ENCODE measurements at places on chromosomes 7 and 10.

- DNase-seq = no peak
Observed at GRCh38 chr7:54719974-54720373, 39.0 kb downstream of the SEC61G start.

GRCh38 chr10:124952123-124952522, 10.2 kb downstream of the ZRANB1 start:
- no peak for DNase-seq

DNA sequence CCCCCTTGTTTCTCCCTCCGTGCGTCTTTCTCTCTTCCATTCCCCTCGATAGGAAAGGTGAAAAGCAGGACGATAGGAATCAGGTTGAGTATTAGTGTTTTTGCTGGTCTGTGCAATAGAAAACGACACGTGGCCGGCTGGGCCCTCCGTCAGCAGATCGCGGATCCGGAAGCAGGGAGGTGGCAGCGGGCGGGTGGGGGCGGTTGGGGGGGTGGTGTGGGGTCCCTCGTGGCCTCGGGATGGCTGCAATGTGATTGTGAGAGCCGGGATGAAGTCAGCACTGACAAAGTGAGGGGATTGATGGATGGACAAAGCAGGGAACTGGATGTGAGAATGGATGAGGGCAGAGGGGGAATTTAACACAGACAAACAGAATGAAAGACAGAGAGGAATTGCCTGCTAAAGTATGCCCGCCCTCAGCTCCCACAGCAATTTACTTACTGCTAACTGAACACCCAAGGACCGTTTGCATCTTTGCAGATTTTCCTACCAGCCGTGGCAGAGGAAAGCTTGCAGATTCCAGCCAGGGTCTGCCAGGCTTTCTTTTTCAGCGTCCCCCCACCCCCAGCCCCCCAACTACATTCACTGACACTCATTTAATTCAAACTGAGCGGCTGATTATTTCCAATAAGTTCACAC, 280.9 kb downstream of the LRMDA start:
- DNase-seq = no peak

- DNase-seq = no peak
Observed at GRCh38 chr10:29862923-29863614, 196.3 kb downstream of the JCAD start.

GRCh38 chr7:98357751-98358161, 43.1 kb downstream of the BAIAP2L1 start:
- no peak for DNase-seq

- DNase-seq = no peak
Observed at GRCh38 chr7:24732646-24733413, 24.4 kb downstream of the GSDME start.

GRCh38 chr10:17387861-17388503, 66.4 kb downstream of the ST8SIA6 start:
- DNase-seq = no peak

- DNase-seq = peak; percentile 13
Observed at GRCh38 chr10:112950714-112951358, 789 bp downstream of the TCF7L2 start.

GRCh38 chr7:28903730-28904577, 54.2 kb downstream of the TRIL start:
- no peak for DNase-seq

DNA sequence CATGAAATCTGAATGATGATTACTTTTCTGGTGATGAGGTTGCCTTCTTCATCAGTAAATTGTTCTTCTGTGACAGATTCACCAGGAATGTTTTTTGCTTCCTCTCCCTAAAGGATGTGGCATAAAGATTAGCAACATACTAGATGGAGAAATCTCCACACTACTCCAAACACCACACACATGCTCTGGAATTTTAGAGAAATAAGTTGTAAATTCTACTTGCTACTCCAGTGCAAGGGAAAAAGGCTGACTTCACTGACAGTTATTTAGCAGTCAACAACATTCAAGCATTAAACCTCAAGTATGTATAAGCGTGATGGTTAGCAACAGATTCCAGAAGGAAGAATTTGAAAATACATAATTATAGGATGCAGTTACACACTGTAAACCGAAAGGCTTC, 137.9 kb upstream of the CCDC6 start:
- no peak for DNase-seq

GRCh38 chr10:22252224-22252800, 34.5 kb upstream of the EBLN1 start:
- DNase-seq = no peak

GRCh38 chr10:1829712-1830111, 92.4 kb upstream of the ADARB2 start:
- DNase-seq = no peak

DNA sequence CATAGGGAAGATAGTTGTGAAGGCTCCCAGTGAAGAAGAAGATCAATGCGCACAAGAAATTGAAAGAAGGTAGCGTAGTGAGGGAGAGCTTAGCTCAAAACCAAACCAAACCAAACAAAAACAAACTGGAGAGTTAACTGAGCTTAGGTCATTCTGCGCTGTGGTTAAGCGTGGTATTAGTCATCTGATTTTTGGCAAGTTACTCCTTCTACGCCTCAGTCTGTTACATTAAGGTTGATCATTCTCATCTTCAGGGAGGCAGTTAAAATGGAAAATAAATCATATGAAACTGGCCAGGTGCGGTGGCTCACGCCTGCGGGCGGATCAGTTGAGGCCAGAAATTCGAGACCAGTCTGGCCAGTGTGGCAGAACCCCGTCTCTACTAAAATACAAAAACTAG, 259.7 kb downstream of the EXOC4 start:
- DNase-seq = no peak

- DNase-seq = no peak
Observed at GRCh38 chr7:144388950-144389349, 14.5 kb downstream of the NOBOX start.

DNA sequence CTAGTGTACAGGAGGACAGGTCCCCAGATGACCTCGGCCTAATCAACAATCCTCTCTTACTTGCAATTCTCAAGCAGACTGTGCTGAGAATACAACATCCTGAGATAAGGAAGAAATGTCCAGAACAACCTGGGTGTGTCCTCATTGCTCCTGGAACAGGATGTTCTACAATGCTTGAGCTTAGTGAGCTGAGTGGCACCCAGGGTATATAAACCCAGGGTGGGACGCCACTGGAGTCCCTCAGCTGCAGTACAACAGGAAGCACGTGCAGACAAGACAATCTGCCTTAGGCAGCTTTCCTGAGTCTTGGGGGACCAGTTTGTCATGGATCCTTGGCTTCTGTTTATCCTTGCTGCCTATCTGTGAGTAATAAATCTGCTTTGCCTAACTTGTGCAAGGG, 27.7 kb upstream of the SLC25A13 start:
- DNase-seq = no peak

DNA sequence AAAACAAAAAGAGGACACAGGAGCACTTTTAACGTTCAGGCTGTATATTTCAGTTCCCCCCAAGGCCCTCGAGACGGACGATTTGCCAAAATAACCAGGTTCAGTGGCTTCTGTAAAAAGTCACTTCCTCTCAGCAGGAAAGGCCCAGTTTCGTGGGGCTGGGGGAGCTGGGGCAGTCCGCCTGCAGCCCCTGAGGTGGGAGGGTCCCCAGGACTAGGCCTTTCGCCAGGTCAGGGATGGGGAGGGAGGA, 28.8 kb downstream of the WDR86 start:
- no peak for DNase-seq

- DNase-seq = no peak
Observed at GRCh38 chr7:135519233-135519688, 9.4 kb upstream of the CNOT4 start.

DNA sequence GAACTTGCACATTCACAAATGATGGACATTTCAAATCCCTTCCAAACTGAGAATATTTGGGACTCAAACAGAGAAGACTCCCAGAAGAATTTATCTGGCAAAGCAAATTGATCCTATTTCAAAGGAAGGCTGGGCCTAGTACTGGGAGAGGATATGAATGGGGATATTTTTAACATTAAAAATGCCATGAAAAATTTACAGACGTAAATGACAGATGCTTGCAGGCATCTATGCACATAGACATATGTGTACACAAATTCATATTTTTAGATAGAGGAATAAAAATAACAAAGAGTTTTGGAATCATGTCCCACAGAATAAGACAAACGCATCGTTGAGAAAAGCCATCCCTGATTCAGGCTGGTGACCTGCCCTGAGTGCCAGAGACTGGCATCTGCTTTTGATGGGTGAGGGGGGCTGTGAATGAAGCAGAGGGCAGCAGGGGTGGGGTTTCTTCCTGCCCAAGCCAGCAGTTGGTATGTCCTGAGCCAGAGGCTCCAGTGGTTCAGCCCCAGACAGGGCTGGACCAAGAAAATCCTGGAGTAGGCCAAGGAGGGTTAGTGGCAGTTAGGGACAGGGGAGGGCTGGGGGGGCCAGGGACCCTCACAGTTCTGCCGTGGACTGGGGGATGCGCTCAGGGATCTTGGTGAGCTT, 138.5 kb downstream of the SLIT1 start:
- no peak for DNase-seq

- no peak for DNase-seq
Observed at GRCh38 chr7:108455551-108455997, 662 bp downstream of the NRCAM start.

- no peak for DNase-seq
Observed at GRCh38 chr7:92612501-92612900, 22.3 kb upstream of the FAM133B start.

- no peak for DNase-seq
Observed at GRCh38 chr7:26291699-26292538, at the start of gene SNX10. SNX10 (plus strand) TSS chr7:26291862; CDS start chr7:26346443, 54,581 bp downstream.

- no peak for DNase-seq
Observed at GRCh38 chr7:25968205-25968993, 183.6 kb upstream of the NFE2L3 start.

GRCh38 chr10:43273997-43274396, 7.1 kb upstream of the RASGEF1A start:
- DNase-seq = no peak

GRCh38 chr10:44703241-44704155, 207.6 kb upstream of the TMEM72 start:
- no peak for DNase-seq

DNA sequence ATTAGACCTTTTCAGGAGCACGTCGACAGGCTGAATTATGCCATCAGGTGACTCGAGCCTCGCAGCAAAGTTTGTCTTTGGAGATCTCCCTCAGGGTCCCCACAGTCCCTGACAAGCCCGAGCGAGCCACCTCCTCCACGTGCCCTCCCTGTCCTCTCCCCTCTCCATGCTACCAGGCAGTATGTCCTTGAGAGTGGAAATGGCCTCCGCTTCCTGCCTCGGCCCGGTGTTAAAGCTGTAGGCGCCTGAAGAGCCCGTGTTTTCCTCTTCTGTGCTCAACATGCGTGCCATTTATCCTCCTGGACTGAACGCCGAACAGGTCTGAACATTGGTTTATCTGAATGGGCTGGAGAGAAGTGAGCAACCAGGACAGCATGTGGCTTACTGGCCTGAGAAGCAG, 82.6 kb downstream of the GPR26 start:
- DNase-seq = peak; percentile 5

DNA sequence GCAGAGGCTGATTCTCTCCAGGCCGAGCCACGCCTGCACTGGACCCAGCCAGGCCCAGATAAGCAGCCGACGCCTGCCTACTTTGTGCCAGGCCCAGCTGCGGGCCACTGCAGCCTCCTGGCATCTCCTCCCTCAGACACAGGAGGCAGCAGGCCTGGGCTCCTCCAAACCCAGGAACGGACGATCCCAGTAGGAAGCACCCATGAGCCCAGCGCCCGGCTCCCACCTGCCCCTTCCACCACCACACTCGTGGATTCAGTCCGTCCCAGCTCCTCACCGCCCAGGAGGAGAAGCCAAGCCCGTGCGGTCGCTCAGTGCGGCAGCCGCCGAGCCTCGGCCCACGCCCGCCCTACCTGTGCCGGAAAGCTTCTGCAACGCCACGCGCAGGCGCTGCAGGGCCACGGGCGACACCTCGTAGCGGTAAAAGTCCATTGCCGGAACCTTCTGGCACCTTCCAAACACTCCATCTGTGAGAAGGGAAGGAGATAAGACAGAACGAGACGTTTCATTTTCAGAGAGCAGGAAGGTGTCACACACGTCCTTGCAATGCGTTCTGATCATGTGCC, 271.1 kb downstream of the PTPRN2 start:
- no peak for DNase-seq

- DNase-seq = no peak
Observed at GRCh38 chr7:29265208-29265923, 70.8 kb downstream of the CHN2 start.

DNA sequence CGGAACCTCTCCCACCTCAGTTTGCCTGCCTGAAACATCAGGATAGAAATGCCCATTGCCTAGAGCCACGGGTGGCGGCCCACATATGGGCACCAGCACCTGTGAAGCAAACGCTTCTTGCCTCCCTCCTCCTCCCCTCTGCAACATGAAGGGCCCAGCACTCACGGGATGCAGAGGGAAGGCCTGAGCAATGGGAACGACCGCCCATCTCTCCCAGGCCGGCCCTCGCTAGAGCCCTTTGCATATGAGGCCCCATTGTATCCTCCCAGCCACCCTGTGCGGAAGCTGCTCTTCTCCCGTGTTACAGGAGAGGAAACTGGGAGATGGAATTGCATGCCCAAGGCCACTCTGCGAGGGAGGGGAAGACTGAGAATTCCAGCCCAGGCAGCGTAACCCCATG, 88.2 kb downstream of the RGS10 start:
- no peak for DNase-seq

- no peak for DNase-seq
Observed at GRCh38 chr7:94561841-94562514, 52.4 kb downstream of the CASD1 start.

DNA sequence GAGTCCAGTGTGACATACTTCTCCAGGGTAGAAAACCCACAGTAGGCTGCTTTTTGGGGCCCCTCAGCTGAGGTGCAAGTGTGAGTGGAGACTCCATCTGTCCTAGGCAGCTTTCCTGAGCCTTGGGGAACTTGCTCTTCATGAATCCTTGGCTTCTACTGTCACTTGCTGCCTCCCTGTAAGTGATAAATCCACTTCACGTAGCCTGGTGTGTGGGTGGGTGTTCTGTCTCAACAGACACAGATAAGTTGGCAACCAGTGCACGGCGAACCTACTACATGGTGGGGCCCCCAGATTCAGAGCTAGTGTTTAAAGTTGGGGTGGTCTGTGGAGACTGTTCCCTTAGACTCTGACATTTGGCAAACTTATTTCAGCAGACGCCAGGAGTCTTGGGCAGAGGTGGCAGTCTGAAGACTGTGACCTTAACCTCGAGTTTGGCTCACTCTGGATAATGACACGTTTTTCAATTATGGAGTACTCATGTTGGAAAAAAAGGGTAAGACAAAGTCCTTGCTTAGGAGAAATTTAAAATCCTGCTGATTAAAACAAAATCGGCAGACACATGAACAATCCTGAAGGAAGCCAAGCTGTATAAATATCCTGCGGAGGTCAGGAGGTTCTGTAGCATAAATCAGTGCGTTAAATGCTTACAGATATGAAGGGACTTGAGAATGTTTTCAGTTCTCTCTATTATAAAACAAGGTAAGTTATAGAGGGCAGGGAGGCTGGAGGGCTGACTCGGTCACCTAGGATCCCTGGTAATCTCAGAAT, 376.9 kb downstream of the PHTF2 start:
- no peak for DNase-seq

DNA sequence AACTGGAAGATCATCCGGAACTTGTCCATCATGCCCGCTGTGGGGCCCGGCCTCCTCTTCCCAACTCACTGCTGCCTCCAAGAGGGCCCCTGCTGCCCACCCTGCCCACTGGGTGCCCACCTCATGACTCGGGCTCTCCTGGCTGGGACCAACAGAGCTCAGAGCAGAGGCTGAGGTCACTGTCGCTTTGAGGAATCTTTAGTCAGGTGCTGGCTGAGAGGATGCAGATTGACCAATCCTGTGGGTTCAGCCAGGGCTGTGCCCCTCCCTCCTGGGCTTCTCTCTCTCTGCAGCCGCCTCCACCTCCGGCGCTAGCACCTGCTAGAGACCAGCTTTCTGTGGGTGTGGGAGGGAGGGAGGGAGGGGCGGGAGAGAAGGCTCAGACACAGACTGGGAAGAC, at the start of gene CALHM1:
Gene CALHM1, minus strand, starts transcription at position 181 of the 400 bp plus-strand sequence. Its CDS starts 149 bp downstream, at position 32.
- no peak for DNase-seq

- DNase-seq = no peak
Observed at GRCh38 chr7:28608237-28608656, 195.9 kb downstream of the CREB5 start.
